ENCODE measurements at places on chromosomes 1 and 21. TPM values are rescaled to one million over a fixed set of nuclear protein-coding genes. Genes with fewer than 3 reads are reported as not detected.

Gene LYPLA2
- total RNA-seq: 142 TPM

Gene LRRC3
- total RNA-seq: 4.1 TPM

Gene FBXO2
- 15.3 TPM for total RNA-seq

Gene FCGR3B
- total RNA-seq: not detected

Gene CYP4A22
- total RNA-seq: not detected

Gene C1orf116
- total RNA-seq: 34.9 TPM

Gene RCSD1
- not detected for total RNA-seq

Gene ADORA3
- total RNA-seq: not detected

Gene CNTN2
- 0.12 TPM for total RNA-seq

Gene DCST1
- total RNA-seq: not detected

Data from PC-3 (cell line).